Ecto neural progenitor cell (in vitro differentiated cells): ENCODE measurements at places on chromosomes 3 and 15.

- no peak for DNase-seq
Measured at GRCh38 chr3:100163787-100164186, 49.5 kb upstream of the FILIP1L start.

DNA sequence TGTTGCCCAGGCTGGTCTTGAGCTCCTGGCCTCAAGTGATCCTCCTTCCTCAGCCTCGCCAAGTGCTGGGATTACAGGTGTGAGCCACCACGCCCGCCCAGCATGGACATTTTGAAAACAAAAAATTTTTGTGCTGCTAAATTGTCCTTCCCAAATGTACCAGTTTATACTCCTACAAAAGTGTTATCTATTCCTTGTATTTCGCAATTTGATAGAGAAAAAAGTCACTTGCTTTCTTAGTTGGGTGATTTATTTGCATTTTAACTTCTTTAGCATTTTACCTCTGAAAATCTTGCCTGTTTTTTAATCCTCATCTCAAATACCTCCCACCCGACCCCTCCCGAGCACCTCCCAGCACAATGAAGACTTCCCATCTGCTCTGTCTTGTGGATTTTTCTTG lies 46.8 kb downstream of the PDE8A start:
- no peak for DNase-seq

- no peak for DNase-seq
Measured at GRCh38 chr3:452221-452620, 255.7 kb downstream of the CHL1 start.

DNA sequence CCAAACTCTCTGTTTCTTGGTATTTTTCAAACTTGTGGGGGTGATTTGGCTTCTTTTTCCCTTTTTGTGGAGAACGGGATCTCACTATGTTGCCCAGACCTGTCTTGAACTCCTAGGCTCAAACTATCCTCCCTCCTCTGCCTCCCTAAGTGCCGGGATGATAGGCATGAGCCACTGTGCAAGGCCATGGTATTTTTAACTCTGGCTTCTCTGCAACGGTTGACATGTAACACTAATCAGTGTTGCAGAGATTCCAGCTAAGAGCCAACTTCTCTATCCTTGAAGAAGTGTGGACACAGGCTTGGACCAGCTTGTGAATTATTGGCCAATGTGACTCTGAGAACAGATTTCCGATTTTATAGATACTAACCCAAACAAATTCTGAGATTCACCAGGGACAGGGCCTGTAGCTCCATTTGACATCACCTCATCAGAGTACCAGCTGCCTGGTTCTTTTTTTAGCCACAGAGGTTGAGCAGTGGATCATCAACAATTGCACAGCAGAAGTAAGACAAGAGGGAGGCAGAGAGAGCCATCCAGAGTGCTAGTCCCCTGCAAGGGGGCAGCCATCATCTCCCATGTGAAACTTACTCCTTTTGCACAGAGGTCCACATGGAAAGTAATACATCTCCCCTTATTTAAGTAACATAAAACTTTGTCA lies 98.1 kb upstream of the SYNPR start:
- DNase-seq, result no peak

DNA sequence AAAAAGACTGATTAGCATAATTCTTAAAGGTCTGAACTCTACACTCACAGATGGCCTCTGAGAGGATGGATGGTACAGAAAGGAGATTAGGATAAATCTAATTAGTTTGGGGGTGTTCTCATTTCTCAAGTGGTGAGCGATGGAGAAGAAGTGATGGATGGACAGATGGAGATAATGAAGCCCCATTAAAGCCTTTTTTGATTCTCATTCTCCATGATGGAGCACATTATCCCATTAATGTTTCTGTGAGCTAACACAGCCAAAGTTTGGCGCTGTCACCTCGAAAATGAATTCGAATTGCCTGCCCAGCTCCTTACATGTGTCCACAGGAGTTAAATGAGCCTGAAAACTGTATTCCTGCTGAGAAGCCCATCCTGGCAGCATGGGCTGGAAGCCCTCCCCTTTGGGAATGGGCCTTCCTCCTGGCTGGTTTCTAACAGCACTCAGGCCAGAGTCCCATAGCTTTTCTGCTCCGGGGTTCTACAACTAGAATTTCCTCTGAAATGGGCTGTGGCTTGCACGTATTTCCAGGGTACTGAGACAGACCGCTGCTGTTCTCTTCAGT lies 726.0 kb upstream of the CFAP20DC start:
- DNase-seq, result no peak

DNA sequence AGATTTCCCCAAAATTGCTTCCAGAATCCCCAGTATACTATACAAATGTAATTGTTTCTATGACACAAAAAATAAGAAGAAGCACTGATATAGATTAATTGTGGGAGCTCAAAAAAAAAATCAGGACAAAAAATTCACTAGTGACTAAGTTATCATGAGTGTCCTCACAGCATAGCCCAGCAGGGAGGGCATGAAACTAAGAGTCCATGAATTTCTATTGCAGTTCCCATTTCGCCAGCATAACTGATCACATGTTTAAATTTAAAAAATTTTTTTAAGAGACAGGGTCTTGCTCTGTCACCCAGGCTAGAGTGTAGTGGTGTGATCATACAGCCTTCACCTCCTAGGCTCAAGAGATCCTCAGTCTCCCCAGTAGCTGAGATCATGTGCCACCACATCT lies 10.6 kb downstream of the NCEH1 start:
- no peak for DNase-seq

GRCh38 chr3:99911433-99911832 lies 93.8 kb downstream of the CMSS1 start:
- no peak for DNase-seq

GRCh38 chr15:50907601-50908208 lies 778 bp upstream of the AP4E1 start:
- DNase-seq, result peak; percentile 78

GRCh38 chr15:90840954-90841353 lies 27.4 kb upstream of the FURIN start:
- no peak for DNase-seq

DNA sequence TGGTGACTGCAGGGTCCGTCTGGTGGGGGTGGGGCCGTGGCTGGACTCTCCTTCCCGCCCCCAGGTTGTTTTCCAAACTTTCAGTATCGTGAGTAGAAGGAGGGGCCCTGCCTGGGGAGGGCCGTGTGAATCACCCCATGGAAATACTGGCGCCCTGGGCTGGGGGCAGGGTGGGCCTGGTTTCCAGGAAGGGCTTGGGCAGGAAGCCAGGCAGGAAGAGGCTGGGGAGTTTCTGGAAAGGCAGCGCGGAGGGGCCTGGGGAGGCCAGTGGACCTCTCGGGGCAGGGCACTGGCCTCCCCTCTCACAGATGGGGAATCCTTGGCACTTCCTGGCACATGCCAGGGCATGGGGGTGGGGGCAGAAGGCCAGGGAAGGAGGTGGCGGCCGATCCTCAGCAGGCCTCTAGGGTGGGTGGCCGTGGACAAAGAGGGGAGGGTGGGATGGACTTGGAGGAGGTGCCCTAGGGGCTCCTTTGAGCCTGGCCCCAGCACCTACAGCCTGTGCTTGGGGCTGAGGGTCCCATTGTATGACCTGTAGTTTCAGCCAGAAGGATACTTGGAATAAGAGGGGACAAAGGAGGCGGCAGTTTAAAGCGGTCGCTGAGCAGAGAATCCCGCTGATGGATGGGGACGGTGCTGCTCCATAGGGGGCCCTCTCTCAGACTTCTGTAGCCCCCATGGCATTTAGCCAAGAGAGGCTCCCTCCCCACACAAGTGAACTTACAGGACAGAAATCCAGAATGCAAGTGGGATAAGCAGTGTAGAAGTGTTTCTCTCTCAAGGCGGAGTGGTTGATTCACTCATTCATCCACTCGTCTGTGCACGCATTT lies 56.5 kb upstream of the GATA2 start:
- peak; percentile 45 for DNase-seq

GRCh38 chr3:82807781-82808180 lies 1046.3 kb upstream of the GBE1 start:
- DNase-seq, result no peak

GRCh38 chr3:188125076-188125475 lies 28.9 kb upstream of the LPP start:
- no peak for DNase-seq

DNA sequence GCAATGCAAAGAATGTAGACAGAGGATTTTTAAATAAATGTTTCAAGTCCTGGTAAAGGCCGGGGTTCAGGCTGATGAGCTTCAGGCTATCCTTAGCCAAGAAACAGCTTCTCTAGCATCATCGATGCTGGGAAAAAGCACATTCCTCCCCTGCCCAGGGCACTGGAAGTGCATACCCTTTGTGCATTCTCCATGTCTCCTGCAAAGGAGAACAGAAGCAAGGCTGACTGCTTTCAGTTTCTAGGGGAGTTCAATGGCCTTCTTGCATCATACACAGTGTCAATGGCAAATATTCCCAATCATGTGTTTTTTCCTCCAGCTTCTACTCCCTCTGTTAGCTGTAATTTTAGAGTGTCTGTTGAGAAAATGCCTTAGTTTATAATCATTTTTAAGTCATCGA lies 59.9 kb downstream of the GPR176 start:
- no peak for DNase-seq

DNA sequence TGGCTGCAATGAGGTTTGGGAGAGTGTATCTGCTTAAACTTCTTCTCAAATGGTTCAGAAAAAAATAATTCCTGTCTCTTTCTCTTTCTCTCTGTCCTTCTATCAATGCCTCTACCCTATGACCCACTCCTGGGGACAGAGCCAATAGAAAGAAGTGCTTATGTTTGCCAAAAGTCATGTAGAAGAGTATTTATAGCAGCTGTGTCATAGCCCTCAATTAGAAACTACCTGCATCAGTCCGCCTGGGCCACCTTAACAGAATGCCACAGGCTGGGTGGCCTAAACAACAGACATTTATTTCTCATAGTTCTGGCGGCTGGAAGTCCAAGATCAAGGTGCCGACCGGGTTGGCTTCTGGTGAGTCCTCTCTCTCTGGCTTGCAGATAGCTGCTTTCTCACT lies 92.5 kb downstream of the HMG20A start:
- no peak for DNase-seq

- DNase-seq, result no peak
Measured at GRCh38 chr15:72797338-72797689, 13.8 kb upstream of the ADPGK start.

DNA sequence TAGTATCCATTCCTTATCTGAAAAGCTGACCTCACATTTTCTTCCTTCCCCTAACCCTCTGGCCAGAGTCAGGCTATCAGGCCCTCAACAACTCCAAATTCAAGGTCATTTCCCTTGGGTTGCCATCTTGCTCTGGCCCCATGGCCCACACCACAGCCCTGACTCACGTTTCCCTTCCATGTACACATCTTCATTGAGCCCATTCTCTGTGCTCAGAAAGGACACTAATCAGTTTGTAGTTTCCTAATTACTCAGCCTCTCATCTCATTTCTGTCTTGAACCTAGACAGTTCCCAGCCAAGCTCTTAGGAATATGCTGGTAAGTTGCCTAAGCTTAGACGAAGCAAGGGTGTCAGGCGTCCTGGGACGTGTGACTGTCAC lies 14.9 kb downstream of the TGM5 start:
- no peak for DNase-seq

- DNase-seq, result no peak
Measured at GRCh38 chr3:37863949-37864822, 2.5 kb downstream of the CTDSPL start.

GRCh38 chr3:66839508-66839907 lies 158.6 kb upstream of the KBTBD8 start:
- no peak for DNase-seq

GRCh38 chr15:65610871-65611718 lies at the start of gene INTS14:
Gene INTS14 (minus strand): TSS chr15:65611131. CDS start chr15:65607380, 3,751 bp downstream.
- DNase-seq, result peak; percentile 98

- no peak for DNase-seq
Measured at GRCh38 chr3:179473565-179473964, 22.3 kb upstream of the GNB4 start.

DNA sequence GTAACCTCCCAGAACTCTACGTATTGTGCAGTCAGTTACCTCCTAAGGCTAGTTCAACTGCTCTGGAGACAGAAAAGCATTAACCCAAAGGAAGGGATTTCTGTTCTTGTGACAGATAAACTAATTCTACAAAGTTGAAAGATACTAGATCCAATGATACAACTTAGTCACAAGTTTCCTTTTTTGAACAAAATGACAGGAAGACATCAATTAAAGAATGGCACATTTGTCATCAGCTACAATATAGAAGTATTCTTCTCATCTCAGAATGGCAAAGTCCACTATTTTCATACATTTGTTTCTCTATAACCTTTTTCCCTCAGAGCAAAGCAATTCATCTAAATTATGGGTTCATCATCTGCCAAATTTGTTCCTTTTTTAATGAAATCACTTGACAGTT lies 43.7 kb downstream of the ISL2 start:
- DNase-seq, result no peak

- no peak for DNase-seq
Measured at GRCh38 chr15:68672781-68673205, 94.0 kb downstream of the CORO2B start.

- DNase-seq, result no peak
Measured at GRCh38 chr3:151123827-151124226, 38.4 kb downstream of the MED12L start.

DNA sequence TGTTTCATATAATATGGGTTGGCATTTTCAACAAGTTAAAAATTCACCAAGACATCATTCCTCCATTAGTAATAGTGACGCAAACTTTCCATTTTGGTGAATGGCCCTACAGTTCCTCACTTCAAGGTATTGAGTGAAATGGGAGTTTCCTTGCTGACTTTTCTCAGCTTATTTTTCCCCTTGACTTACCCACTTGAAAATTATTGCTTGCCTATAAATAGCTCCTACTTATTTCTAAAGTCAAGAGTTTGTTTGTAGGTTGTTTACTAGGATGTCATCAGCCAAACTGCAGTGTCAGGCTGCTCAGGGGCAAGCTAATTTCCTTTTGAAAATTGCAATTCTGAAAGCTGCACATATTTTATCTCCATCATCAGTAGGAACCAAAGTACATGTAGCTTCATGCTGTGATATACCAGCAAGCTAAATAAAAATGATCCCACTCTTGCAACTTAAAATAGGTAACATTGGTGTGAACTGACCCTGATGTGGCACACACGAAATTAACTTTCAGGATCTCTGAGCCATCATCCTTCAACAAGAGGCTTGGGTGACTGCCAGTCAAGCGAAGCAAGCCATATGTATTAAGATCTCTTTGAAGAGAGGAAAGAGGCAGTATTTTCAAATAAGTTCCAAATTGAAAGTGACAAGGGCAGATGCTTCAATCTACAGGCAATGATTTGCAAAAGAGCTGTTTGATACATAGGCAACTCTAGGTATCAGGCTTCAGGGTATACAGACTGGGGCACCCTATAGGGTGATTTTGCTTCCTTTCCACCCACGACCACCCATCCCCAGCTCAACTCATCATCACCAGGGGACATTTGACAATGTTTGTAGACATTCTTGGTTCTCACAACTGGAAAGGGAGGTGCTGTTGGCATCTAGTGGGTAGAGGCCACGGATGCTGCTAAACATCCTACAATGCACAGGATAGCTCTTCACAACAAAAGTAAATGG lies 66.8 kb upstream of the RASGRP1 start:
- no peak for DNase-seq
